ENCODE measurements at places on chromosomes 1 and 21.

DNA sequence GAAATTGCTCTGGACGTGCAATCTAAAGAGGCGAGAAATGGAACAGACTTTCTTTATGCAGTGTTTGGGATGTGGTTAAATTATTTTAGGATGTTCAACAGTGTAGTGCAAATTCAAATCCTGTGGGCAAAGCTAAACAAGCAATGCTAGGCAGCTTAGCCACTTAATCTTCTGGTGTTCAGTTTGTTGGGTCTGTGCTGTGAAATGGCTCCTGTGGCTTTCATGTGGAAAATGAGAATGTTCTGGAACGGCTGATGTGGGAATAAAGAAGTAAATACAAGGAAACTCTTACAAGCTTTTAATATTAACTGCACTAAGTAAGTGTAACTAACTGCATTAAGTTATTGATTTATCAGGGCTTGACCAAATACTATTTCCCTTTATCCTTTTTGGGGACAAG is 766.6 kb downstream of the ADGRL2 start:
- DNase-seq = no peak

GRCh38 chr1:25186161-25187007 is 45.9 kb downstream of the SYF2 start:
- no peak for DNase-seq

- DNase-seq = no peak
Observed at GRCh38 chr1:47208374-47208850, 18.6 kb upstream of the PDZK1IP1 start.

- no peak for DNase-seq
Observed at GRCh38 chr21:19031953-19032352, 628.4 kb upstream of the TMPRSS15 start.

- DNase-seq = no peak
Observed at GRCh38 chr1:100713626-100714025, 5.9 kb upstream of the VCAM1 start.

DNA sequence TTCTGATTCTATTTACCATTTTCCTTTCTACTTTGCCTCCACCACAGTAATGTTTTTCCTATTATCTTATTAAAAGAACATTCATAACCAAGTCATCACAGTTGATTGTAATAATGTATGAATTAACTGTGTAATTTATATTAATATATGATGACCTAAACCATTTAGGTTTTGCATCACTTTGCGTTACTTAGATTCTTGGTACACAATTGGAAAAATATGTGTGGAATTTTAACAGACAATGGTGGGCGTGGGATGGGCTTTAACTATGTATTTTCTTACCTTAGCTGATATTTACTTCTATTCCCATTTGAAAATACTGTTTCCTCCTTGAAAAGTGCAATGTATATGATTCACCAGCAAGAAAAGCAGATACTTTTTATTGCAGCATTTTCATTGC is 3.6 kb downstream of the KRTAP21-3 start:
- DNase-seq = no peak

DNA sequence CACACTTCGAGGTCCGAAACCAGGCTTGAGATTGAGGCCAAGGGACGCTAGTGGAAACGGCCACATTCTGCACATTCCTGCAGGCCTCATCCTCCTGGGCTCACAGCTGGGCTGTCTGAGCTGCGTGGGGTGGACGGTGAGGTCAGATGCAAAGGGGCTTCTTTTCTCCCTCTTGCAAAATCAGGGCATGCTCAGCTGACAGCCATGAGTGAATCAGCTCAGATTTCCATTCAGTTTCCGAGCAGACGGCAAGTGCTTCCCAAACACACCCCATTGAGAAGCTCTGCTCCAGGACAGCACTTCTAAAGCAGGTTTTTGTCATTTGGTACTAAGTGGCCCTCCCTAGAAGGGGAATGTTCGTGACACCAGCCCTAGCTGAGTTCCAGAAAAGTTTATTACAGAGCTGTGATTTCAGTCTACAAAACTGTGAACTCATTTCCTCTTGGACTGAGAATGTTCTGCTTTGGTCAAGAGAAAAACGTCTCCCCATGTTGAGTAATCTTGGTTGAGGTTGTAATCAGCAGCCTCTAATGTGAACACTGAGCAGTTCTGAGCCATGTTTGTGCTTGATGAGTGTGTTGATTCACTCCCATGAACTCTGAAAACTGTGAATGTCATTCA is 10.0 kb downstream of the PDPN start:
- no peak for DNase-seq

DNA sequence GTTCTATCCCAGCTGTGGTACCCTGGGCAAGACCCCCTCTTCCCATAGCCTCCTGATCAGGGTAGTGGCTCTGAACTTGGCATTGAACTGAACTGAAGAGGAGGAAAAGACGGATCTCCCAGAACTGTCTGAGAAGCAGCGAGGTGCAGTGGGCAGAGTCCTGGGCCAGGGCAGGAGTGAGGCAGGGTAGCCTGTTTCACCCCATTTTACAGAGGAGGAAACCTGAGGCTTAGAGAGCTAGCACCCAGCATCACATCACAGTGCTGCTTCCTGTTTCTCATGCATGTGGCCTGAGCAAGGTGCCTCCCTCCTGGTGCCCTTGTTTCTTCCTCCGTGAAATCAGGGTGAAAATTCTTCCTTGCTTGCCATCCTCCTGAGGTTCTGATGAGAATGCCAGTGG is 17.1 kb downstream of the ZNF362 start:
- no peak for DNase-seq

DNA sequence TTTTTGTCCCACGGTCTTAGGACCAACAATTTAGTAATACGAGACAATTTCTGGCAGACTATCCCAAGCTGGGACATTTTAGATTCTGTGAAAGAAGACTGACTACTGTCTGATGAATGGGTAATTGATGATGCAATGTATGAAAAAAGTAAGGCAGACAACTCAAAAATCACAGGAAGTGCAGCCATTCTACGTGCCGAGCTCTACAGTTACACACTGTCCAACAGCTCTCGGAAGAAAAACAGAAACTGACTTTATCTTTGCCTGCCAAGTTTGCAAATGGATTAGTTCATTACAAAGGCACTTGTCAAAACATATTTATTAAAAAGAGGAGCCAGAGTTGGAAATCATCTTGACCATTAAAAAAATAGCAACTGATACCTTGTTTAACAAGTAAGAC is 31.3 kb downstream of the ZBTB8B start:
- DNase-seq = no peak

DNA sequence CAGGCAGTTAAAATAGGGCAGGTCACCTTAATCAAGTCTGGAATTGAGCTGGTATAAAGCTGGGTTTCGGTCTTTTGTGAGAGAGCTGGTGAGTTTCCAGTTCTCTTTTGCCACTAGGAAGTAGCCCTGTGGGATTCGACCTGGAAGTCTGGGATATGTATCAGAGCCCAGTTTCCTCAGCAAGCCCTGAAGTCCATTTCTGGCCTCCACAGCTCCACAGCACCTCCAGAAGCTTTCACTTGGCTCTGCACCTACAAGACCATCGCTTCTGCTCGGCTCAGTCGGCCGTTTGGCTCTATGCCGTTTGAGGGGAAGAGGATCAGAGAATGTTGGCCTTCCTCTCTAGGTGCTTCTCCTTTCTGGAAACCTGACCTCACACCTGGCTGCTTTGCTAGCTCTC is 148.0 kb downstream of the GALNT2 start:
- DNase-seq = no peak

DNA sequence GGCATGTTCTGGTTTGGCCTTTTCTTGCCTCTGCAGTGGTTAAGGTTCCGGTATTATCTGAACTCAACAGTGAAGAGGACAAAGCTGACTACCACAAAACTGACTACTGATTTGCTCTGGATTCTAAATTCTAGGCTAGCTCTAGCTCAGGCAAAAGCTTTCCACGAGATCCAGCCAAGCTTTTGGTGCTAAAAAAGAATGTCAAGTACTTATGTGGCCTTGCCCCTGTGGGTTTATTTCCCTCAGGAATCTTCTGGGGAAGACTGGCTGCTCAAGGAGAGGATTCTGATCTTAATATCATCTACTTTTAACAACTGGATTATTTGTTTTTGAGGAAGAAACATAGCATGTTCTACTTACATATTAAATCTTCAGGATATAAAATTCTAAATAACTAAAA is 26.1 kb upstream of the MTMR11 start:
- DNase-seq = no peak

GRCh38 chr1:110888641-110889040 is 15.7 kb downstream of the CD53 start:
- DNase-seq = no peak

DNA sequence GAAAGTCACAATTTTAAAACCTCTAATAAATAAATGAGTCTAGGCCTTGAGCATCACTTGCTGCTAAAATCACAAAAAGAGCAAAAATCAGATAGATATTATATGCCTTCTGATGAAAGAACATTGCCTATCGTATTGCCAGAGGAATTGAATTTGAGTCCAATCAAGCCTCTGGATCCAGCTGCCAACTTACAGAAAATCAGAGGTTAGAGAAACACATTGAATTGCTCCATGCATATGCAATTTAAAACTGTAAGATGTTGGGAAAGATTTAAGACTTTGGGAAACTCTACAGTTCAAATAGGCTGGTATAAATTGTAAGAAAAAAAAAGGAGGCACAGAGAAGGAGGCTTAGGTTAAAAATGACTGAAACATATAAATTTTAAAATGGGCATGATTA is 93.5 kb downstream of the TM2D1 start:
- DNase-seq = no peak

DNA sequence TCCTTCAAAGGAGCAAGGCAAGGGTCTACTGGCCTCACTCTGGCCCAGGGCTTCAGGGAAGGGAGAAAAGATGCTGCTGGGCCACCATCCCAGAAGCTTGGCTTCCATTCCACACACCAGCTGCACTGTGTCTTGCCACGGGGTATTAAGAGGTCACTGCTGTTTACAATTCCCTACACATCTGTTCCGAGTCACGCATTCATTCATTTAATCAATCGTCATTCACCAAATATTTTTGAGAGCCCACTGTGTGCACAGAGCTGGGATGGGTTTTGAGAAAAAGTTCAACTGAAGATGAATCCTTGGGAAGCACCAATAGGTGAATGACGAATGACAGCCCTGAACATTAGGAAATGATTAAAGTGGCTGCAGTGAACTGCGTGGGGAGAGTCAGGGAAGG is 101.7 kb downstream of the NAV1 start:
- no peak for DNase-seq

DNA sequence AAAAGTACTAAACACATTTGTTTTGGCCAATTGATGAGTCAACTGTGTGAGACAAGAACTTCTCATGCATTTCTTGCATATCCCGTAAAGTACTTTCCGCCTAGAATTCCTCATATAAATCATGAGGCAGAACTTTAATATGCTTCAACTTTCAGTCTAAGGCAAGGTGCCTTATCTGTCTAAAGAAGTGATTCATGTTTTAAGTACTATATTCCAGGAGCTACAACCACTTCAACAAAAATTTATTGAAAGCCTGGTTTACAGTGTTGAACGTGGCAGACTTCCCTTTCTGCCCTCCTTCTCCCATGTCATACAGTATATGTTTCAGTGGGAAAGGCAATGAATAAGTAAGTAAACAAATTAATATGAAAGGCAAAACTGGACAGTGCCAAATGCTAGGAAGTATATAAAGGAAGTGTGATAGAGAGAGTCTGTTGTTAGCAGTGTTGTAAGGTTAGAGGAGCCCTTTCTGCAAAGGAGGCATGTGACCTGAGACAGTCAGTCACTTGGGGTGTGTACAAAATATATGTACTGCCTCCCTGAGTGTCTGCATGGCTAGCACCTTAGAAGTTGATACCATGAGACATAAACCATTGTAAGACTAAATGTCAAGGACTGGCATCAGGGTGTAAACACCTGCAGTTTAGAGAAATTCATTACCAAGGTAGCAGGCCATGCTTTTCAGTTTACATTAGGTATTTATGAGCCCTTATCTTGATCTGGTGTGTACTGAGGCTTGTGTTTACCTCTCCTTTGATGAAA is 362.2 kb downstream of the SRGAP2C start:
- peak; percentile 10 for DNase-seq

DNA sequence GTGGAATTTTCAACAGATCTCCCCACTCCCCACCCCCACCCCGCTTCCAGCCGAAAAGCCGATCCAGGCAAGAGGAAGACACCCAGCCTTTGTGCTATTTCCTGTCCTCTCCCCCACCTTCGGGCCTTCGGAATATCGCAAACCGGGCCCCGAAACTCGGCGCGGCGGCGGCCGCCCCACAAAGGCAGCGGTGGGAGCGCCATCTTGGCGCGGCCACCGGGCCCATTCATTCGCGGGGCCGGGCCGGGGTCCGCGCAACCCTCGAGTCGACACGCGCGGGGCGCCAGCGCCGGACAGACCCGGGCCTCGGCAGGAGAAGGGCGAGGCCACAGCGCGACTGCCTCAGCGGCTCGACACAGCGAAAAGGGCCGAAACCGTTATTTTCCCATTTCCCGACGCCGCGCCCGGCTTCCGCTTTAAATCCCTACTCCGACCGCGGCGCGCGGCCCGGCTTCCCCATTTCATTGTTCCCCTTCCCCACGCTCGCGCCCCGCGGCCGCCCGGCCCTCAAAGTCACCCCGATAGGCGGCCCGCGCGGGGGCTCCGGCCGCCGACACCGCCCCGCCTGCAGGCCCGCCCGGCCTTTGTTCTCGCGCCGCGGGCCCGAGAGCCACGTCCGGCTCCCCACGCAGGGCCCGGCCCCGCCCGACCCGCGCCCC is 911 bp downstream of the GNB1 start:
- DNase-seq = no peak

DNA sequence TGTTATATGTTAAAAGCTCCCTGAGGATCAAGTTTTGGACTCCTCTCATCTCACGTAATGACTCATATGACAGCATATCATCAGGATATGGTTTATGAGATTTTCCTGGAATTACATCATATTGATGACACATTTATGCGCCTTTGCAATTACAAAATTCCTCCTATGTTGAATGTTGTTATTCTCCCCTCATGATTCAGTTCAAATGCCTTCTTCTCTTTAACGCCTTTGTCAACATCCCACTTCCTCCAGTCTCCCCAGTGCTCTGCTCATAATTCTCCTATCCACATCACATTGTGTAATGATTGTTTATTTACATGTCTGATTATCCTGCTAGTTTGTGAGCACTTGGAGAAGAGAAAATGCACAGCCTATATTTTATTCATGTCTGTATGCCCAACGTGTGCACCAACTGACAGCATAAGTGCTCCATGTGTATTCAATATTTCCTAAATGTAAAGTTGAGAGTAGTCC is 80.9 kb upstream of the BACH1 start:
- DNase-seq = peak; percentile 90

DNA sequence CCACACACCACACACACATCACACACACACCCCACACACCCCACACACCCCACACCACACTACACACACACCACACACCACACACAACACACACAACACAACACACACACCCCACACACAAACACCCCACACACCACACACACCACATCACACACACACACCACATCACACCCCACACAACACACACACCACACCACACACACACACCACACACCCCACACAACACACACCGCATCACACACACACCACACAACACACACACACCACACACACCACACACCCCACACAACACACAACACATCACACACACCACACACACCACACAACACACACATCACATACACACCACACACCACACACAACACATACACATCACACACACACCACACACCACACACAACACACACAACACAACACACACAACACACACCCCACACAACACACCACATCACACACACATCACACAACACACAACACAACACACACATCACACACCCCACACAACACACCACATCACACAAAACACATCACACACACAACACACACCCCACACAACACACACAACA is 2.4 kb downstream of the LYPD8 start:
- no peak for DNase-seq

All from Panc1 (cell line).